Activated CD4-positive, alpha-beta memory T cell treated with anti-CD3 and anti-CD28 coated beads, Interleukin-2, amount 10 ng/mL, durations not matched to agents 7 days and 5 days (primary cell): ENCODE measurements at places on chromosomes 16 and 17. TPM values are rescaled to one million over a fixed set of nuclear protein-coding genes. Genes with fewer than 3 reads are reported as not detected.

- peaks cover 83% of the 10 kb centered on the region for H3K4me1 ChIP-seq
- H3K27me3 ChIP-seq: no peaks in the 10 kb centered on the region
- H3K27ac ChIP-seq: no peak overlapping the region
- H3K4me3 ChIP-seq: no peak overlapping the region
- no peak for DNase-seq
- peaks cover 3% of the 10 kb centered on the region for H3K36me3 ChIP-seq
These were observed 39.8 kb downstream of the ANKRD11 start for GRCh38 chr16:89450537-89450936.

- peaks cover 89% of the 10 kb centered on the region for H3K4me1 ChIP-seq
- no peak overlapping the region for H3K27ac ChIP-seq
- H3K36me3 ChIP-seq: peaks cover 45% of the 10 kb centered on the region
- no peaks in the 10 kb centered on the region for H3K27me3 ChIP-seq
These were observed 257.8 kb downstream of the CPPED1 start for GRCh38 chr16:12545792-12546342.

PLA2G10 gene
- not detected for total RNA-seq

HSD17B1 gene
- 0.73 TPM for total RNA-seq

DNA sequence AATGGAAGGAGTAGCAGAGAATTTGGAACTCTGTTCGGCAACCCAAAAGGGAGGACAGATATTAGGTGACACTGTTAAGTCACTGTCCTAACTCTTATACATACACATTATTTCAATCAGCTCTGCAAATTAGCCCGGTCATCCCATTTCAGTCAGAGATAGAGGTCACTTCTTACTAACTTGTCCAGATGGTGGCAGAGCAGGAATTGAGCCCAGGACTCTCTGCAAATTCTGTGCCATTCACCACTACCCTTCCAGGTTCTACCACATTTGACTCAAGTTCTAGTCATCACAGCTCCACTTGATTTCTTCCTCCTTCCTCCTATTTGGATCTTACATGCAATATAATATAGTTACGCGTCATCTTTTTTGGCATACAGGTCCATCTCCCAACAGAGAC, 35.9 kb upstream of the NUDT7 start:
- no peak for DNase-seq
- no peak overlapping the region for H3K4me3 ChIP-seq
- H3K36me3 ChIP-seq: no peaks in the 10 kb centered on the region
- H3K27ac ChIP-seq: no peak overlapping the region

CRISPLD2 gene
- total RNA-seq: 0.23 TPM

C16orf86 gene
- total RNA-seq: 2.9 TPM

DNA sequence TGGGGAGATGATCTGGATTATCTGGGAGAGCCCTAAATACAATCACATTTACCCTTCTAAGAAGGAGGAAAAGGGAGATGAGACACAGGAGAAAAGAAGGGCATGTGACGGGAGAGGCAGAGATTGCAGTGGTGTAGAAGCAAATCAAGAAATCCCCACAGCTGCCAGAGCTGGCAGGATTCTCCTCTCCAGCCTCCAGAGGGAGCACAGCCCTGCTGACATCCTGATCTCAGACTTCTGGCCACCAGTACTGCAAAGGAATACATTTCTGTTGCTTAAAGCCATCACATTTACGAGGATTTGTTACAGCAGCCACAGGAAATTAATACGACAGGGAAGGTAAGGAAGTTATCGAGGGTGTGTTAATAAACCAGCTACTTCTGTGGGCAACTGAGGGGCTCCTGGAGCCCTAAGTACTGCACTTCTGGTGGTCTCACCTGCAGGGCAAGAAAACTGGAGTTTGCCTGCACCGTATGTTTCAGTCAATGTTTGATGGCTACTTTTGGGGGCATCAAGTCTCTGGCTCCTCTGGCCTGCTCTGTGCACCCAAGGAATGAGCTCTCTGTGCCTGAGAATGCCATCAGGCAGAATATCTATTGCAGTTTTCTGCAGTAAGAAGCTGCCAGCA, 22.9 kb upstream of the CDH13 start:
- no peak for DNase-seq
- no peak overlapping the region for H3K27ac ChIP-seq
- H3K27me3 ChIP-seq: peaks cover 2% of the 10 kb centered on the region
- no peaks in the 10 kb centered on the region for H3K4me1 ChIP-seq
- H3K36me3 ChIP-seq: no peaks in the 10 kb centered on the region
- H3K4me3 ChIP-seq: no peak overlapping the region

DNA sequence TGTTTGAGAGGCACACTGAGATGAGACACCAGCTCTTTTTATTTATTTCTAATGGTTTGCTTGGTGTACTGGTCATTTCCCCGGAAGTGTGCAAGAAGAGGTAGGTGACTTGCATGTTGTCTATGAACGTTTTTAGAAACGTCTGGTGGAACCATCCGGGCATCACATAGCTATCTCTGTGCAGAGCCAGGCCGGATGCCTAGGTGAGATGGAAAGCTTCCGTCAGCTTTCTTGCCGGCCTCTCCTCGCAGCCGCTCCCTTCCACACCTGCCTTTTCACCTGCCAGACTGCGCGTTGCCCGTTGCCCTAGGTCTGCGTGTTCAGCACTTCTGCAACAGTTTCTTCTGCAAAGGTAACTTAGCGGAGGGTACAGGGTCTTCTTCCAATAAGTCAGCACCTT, 416.0 kb downstream of the WWOX start:
- no peaks in the 10 kb centered on the region for H3K36me3 ChIP-seq
- no peak for DNase-seq
- no peaks in the 10 kb centered on the region for H3K27me3 ChIP-seq
- no peaks in the 10 kb centered on the region for H3K4me1 ChIP-seq
- H3K4me3 ChIP-seq: no peak overlapping the region
- H3K27ac ChIP-seq: no peak overlapping the region

NGFR gene
- 0.33 TPM for total RNA-seq

DNA sequence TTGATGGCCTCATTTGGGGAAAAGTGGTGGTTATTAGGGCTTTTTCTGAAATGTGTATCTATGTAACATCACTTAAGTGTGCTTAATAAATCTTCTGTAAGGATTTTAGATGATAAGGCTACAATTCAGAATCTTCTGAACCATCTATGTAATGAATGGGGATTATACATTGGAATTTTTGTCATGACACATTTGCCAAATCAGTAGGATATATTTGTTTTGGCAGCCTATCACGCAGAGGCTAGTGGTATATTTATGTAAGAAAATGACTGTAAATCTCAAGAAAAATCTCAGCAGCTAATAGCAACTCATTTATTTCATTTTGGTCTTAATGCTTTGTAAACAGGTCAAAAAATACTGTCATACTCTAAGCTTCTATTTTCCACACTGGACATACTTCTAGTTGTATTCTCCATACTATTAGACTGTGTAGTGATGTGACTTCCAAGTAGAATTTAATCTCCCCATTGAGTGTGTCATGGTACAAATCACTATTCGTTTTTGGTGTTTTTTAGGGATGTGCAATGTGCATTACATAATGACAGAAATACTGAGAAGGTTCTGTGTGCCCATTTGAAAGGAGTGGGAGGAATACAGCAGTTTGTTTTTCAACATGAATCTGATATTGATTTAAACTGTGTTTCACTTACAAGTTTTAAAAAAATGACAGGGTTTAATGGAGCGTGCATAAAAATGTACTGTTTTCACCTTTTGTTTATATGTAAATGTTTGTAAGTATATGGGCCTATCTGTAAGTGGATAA, 29.2 kb downstream of the CLUH start:
- no peak for DNase-seq
- no peak overlapping the region for H3K4me3 ChIP-seq
- no peak overlapping the region for H3K27ac ChIP-seq
- peaks cover 52% of the 10 kb centered on the region for H3K36me3 ChIP-seq
- H3K4me1 ChIP-seq: no peaks in the 10 kb centered on the region

DNA sequence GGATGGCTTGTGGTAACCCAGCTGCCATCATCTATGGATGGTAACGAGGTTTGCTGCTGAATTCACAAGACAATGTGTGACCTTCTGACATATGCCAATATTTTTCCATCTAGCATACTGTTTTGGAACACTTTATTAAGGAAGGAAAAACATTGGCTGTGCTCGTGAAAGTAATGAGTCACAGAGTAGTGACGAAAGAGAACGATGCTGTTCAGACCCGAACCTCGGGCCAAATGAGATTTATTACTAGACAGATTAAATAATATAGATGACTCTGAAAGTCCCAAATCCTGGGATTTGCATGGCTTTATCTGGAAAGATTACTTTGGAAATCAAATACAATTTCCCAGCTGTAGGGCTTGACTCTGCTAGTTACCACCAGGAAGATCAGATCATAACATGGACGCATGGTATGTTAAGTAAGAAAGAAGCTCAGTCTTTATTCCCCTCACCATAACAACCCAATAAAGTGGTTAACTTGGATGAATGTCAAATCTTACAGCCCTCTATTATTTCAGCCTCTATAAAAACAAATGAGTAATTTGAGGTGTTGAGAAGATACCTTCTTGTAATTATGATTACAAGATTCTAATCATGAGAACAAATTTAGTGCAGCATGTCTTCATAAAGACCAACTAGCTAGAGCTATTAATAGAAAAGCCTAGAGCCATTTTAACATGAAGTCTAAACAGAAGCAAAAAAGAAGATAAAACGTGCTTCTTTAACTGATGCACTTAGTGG, 32.6 kb downstream of the ERN1 start:
- H3K36me3 ChIP-seq: peaks cover 78% of the 10 kb centered on the region
- H3K4me3 ChIP-seq: no peak overlapping the region
- peaks cover 77% of the 10 kb centered on the region for H3K4me1 ChIP-seq
- DNase-seq: no peak

DNA sequence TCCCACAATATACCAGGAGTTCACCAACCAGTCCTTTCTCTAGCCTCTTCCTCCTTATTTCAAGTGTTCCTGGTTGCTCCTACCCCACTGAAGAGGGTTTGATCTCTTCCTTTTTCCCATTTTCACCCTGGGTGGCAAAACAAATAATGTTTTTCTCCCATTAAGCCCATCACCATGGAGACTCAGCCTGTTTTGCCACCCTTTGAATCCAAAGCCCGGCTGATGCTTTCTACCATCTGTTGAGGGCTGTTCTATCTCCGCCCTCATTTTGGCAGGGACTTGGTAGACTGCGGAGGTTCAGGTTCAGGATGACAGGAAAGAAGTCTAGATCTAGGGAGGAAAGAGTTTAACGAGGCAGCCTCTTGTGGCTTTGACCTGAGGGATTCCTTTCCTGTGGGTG, 2.6 kb downstream of the DNAH2 start:
- no peak overlapping the region for H3K4me3 ChIP-seq
- H3K27me3 ChIP-seq: peaks cover 64% of the 10 kb centered on the region
- H3K36me3 ChIP-seq: no peaks in the 10 kb centered on the region
- peaks cover 23% of the 10 kb centered on the region for H3K4me1 ChIP-seq
- DNase-seq: no peak

DNA sequence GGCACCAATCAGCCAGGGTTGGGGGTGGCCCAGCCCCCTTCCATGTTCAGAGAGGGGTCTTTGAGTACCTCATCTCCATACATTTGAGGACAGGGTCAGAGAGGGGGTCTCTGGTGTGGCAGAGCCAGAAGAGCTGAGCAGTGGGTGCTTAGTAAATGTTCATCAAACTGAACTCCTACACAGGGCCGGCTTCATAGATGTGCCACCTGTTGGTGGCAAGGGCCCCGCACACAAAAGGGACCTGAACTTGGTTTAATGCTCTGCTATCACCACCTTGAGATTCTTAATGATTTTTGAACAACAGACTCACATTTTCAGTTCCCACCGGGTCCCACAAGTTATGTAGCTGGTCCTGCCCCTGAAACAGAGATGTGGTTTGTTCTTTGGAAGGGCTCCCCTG, 9.0 kb upstream of the C1QL1 start:
- H3K4me3 ChIP-seq: no peak overlapping the region
- peaks cover 3% of the 10 kb centered on the region for H3K4me1 ChIP-seq
- DNase-seq: no peak

GNAO1 gene
- total RNA-seq: 1.8 TPM

GRCh38 chr17:47728214-47728877, 4.7 kb upstream of the TBX21 start:
- DNase-seq: no peak
- no peak overlapping the region for H3K27ac ChIP-seq
- peaks cover 81% of the 10 kb centered on the region for H3K4me1 ChIP-seq

STAT5A gene
- total RNA-seq: 88.4 TPM

DNA sequence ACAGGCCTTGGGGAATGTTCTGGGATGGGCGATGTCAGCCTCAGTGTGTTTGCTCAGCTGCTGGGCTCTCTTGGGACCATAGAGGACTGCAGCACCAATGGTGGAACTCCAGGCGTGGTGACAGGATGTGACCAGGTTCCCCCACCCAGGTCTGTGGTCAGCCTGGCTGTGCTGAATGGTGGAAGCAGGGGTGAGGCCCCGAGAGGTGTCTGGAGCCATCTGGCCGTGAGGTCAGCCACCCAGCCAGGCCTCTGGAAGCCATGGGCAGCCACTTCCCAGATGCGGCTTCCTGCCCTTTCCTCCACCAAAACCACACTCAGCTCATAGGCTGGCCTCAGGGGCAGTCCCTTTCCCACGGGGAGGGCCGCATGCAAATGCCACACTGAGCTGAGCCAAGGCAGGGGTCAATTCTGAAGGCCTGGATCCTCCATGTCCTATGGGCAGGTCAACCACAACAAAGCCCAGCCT, 7.8 kb upstream of the MAPK7 start:
- H3K27me3 ChIP-seq: no peaks in the 10 kb centered on the region
- peaks cover 3% of the 10 kb centered on the region for H3K36me3 ChIP-seq
- H3K27ac ChIP-seq: peak overlapping the region; percentile 96
- H3K4me3 ChIP-seq: peak overlapping the region; percentile 74
- peaks cover 77% of the 10 kb centered on the region for H3K4me1 ChIP-seq
- DNase-seq: peak; percentile 66

DNA sequence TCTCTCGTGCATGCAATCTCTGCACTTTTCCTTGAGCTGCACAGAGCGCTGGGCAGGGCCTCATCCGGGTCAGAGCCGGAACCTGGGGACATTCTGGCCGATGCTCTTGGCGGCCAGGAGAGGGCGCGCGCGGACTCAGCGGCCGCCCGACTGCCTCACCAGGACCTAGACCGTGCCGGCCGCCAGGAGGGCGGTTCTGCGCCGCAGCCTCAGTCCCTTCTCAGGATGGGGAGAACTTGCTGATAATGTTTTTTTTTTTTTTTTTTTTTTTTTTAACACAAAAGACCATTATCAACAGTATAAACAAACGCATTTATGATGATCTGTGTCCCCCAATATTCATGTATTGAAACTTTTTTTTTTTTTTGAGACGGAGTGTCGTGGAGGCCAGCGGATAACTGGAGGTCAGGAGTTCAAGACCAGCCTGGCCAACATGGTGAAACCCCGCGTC, 8.1 kb upstream of the FLYWCH2 start:
- H3K4me3 ChIP-seq: no peak overlapping the region
- peak; percentile 79 for DNase-seq
- peaks cover 7% of the 10 kb centered on the region for H3K27me3 ChIP-seq
- no peak overlapping the region for H3K27ac ChIP-seq

GRCh38 chr16:47144559-47144877, 773 bp upstream of the NETO2 start:
- H3K36me3 ChIP-seq: no peaks in the 10 kb centered on the region
- peaks cover 17% of the 10 kb centered on the region for H3K27me3 ChIP-seq
- H3K4me1 ChIP-seq: peaks cover 31% of the 10 kb centered on the region

SPATA20 gene
- total RNA-seq: 14.5 TPM

GRCh38 chr16:86823888-86824671, 245.7 kb downstream of the FOXL1 start:
- no peak overlapping the region for H3K27ac ChIP-seq
- peaks cover 20% of the 10 kb centered on the region for H3K27me3 ChIP-seq
- no peaks in the 10 kb centered on the region for H3K36me3 ChIP-seq
- no peak overlapping the region for H3K4me3 ChIP-seq

CCL17 gene
- not detected for total RNA-seq

- H3K4me1 ChIP-seq: peaks cover 4% of the 10 kb centered on the region
- no peak overlapping the region for H3K4me3 ChIP-seq
- no peak overlapping the region for H3K27ac ChIP-seq
- DNase-seq: no peak
- peaks cover 2% of the 10 kb centered on the region for H3K36me3 ChIP-seq
These were observed 4.8 kb upstream of the ERBB2 start for GRCh38 chr17:39695089-39695474.

EPOP gene
- 10.3 TPM for total RNA-seq
